Activated CD4-positive, CD25-positive, alpha-beta regulatory T cell treated with anti-CD3 and anti-CD28 coated beads, Interleukin-2, amount 50 U/mL, for 72 hours (primary cell): ENCODE measurements at places on chromosomes 13 and 19.
A peak's percentile ranks its signal among the peaks of the same experiment; 100 is the strongest.

DNA sequence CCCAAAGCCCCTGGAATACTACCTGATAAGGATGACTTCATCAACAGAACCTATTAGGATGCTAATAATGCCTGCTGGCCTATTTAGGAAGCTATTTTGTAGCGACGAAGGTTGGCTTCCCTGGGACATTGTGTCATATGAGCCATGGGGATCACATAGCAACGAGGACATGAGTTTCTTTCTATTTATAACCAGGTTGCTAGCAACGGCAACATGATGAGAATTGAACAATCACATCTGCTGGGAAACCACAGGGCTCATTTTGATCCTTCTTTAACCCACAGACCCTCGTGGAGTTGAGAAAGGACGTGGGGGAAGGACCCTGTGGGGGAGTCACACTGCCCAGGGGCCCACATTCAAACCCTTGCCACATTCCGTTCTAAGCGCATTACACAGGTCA is 172.2 kb downstream of the COL4A1 start:
- no peak for DNase-seq

DNA sequence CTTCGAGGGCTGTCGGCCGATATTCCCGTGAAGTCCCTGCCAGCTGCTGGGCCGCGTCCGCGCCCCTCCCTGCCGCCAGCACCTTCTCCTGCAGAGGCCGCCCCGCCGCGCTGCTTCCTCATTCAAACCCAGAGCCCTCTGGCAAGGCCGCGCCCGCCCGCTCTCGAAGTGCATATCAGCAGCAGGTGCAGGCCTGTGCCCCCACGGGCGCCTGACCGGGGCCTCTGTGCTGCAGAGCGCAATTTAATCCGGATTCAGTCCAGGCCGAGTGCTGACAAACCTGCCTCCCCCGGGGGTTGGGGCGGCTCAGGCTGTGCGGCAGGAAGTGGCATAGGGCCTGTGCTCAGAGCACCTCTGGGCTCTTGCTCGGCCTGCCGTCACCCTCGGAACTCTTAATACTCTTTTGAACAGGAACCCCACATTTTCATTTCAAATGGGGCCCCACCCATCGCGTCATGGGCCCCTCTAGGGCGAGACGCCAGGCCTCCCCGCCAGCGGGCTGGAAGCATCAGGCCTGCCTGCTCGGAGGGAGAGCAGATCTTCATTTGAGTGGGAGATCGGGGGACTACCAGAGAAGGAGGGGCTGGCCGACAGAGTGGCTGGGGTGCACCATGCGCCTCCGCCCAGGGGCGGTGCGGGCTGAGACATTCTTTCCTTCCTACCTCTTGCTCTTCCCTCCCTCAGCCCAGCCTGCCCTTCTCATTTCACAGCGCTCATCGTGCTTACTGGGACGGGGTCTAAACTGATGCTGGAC is 125.7 kb downstream of the TNFRSF19 start:
- peak; percentile 65 for DNase-seq

DNA sequence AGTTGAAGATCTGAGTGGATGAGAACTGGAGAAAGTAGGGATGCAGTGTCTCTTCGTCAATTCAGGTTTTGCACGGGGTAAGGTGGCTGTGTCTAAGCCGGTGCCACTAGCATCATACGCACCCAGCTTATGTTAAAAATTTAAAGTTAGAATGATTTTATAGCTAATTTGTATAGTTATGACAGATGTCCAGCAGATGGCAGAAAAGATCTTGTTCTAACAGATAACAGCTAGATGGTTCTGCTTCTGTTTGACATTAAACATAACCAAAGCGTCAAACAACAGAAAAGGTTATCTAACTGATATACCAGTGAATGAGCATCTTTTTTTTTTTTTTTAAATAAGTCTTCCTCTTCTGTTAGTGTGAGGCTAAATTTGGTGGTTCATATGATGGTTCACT is 18.8 kb upstream of the EDDM13 start:
- no peak for DNase-seq

DNA sequence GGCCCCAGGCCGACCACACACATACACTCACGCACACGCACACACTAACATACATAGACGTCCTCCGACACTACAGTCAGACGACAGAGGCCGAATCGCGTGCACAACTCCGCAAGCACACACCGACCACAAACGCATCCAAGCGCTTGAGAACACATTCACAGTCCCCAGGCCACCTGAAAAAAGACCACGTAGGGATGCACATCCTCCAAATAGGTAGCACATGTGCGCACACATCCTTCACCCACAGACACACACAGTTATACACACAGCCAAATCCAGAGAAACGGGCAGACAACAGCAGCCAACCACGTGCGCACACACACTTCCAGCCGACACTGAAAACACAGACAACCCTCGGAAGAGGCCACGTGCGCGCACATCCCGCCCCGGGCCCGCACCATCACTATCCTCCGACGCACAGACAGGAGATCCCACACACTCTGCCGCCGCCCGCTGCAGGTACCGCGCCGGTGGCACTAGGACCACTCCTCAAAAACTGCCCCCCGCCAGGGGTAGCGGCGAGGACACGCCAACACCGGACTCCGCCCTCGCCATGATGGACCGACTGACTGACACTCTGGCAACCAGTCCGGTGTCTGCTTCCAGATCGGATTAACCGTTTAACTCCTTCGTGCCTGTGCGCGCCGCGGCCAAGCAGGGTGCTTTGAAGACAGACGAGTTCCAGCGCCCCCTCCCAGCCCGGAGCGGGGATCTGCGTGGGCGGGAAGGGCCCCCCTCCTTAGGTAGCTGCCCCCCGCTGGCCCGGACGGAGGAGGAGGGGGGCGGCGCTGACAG is 493 bp upstream of the PDE4A start:
- DNase-seq: no peak

DNA sequence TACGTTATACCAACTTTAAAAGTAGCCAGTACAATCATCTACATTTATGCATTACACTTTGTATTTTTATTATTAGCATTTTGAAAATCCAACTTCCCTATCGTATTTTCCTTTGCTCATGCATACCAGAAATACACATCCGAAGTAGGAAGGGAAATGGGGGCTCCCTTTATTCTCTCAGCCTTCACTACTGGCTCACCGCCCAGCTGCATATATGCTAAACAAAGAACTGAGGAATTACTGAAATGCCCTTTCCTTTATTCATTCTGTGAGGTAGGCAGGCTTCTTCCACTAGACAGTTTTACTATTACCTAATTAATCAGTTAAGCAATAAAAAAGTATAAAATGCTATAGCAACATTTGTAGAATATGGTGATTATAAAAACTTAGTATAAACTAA is 291.6 kb downstream of the KLF12 start:
- no peak for DNase-seq

GRCh38 chr13:37686501-37686900 is 87.9 kb upstream of the POSTN start:
- no peak for DNase-seq

DNA sequence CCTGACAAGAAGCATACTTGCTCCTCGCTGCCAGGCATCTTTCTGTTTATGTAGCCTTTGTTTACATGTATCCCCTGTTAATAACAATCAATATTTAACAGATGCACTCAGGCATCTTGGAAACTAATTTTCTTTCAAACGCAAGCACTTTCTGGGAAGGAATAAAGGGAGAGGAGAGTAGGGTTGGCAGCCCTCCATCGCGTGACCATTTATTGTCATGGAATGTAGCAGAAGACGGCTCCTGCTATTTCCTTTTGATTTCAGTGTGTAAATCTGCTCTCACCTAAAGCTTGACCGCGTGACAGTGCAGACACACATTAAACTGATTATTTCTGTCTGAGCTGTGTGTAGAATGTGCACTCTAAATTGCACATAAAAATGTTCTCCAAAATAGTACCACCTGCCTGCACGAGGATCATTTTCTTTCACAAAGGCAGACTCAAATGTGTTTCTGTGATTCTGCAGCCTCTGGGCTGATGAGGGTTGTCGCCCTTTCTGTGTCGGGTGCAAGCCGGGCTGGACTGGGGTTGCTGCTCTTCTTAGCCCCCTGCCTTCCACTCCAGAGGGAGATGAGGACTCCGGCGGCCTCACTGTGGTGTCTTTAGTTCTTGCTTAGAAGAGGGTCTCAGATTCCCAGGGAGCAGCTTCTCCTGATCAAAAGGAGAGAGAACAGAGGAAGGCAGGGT is 223.5 kb upstream of the MAB21L1 start:
- no peak for DNase-seq
